ENCODE measurements at places on chromosomes 12 and 14.

GRCh38 chr12:107007411-107007810, 20.5 kb upstream of the MTERF2 start:
- no peaks in the 10 kb centered on the region for H3K27me3 ChIP-seq
- no peaks in the 10 kb centered on the region for H3K4me1 ChIP-seq
- DNase-seq: no peak
- H3K36me3 ChIP-seq: peaks cover 6% of the 10 kb centered on the region
- no peak overlapping the region for H3K4me3 ChIP-seq
- no peak overlapping the region for H3K27ac ChIP-seq

DNA sequence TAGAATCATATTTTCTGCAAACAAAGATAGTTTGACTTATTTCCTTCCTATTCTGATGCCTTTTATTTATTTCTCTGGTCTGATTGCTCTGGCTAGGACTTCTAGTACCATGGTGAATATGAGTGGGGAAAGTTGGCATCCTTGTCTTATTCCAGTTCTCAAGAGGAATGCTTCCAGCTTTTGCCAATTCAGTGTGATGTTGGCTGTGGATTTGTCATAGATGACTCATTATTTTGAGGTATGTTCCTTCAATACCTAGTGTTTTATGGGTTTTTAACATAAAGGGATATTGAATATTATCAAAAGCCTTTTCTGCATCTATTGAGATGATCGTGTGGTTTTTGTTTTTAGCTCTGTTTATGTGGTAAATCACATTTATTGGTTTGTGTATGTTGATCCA, 139.4 kb upstream of the CNTN1 start:
- no peaks in the 10 kb centered on the region for H3K4me1 ChIP-seq
- H3K27ac ChIP-seq: no peak overlapping the region
- DNase-seq: no peak
- no peak overlapping the region for H3K4me3 ChIP-seq
- H3K27me3 ChIP-seq: no peaks in the 10 kb centered on the region

- no peaks in the 10 kb centered on the region for H3K27me3 ChIP-seq
- H3K4me1 ChIP-seq: peaks cover 18% of the 10 kb centered on the region
- no peak overlapping the region for H3K27ac ChIP-seq
- no peaks in the 10 kb centered on the region for H3K36me3 ChIP-seq
- no peak overlapping the region for H3K4me3 ChIP-seq
These were observed 22.2 kb upstream of the LRTM2 start for GRCh38 chr12:1797991-1798640.

GRCh38 chr12:23950775-23951451, 1.4 kb upstream of the SOX5 start:
- H3K27me3 ChIP-seq: no peaks in the 10 kb centered on the region
- H3K4me1 ChIP-seq: no peaks in the 10 kb centered on the region
- DNase-seq: no peak
- H3K36me3 ChIP-seq: no peaks in the 10 kb centered on the region
- H3K27ac ChIP-seq: no peak overlapping the region
- H3K4me3 ChIP-seq: no peak overlapping the region

DNA sequence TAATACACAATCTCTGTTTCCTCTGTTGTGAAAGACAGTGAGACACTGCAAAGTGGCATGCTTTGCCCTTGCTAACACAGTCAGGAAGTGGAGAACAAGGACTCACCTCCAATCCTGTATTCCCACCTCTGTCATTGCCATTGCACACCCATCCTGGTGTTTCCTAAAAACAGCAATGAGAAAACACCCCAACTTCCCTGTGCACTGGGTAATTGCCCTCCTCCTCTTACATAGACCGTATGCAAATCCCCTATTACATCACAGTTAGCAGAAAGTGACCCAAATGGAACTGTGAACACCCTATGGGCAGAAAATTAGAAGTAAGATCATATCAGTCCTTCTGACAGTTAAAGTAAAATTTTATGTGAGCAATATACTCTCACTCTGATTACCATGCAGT, 355.5 kb downstream of the BCL11B start:
- no peaks in the 10 kb centered on the region for H3K36me3 ChIP-seq
- no peak overlapping the region for H3K27ac ChIP-seq
- H3K27me3 ChIP-seq: no peaks in the 10 kb centered on the region
- H3K4me3 ChIP-seq: no peak overlapping the region
- DNase-seq: no peak
- H3K4me1 ChIP-seq: peaks cover 8% of the 10 kb centered on the region

DNA sequence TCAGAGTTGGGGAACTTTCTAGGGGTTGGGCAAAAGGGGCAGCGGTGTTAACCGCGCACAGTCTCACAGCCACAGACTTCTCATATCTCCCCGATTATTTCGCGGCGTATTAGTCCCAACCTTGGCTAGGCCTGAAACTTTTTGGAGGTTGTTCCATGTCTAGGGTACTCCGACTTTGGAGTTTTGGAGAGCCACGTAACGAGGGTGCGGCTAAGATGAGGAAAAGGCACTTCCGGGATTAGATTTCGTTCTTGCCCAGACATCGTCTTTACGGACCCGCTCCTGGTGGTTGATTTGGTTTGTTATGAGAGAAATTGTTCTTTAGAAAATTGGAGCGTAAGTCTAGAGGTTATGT, 513 bp downstream of the CCNK start:
- peaks cover 43% of the 10 kb centered on the region for H3K4me1 ChIP-seq
- H3K27me3 ChIP-seq: no peaks in the 10 kb centered on the region
- H3K27ac ChIP-seq: peak overlapping the region; percentile 77
- peak; percentile 26 for DNase-seq
- H3K4me3 ChIP-seq: peak overlapping the region; percentile 77

DNA sequence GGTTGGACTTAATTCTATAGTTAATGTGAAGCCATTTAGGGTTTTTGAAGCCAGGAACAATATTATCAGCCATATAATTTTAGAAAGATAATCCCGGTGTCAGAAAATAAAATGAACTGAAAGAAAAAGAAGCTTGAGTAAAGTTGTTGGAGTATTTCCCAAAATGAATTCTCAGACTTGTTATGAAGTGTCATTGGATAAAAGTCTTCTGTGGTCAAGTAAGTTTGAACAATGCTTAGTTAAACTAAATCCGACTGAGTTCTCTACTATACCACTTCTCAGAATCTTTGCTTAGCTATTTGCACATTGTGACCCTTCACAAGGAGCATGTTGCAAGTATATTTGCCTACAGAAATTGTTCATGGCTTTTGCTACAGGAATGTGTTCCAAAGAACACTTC, 17.5 kb upstream of the FLRT2 start:
- no peak overlapping the region for H3K27ac ChIP-seq
- DNase-seq: no peak
- H3K27me3 ChIP-seq: no peaks in the 10 kb centered on the region
- no peaks in the 10 kb centered on the region for H3K36me3 ChIP-seq
- no peaks in the 10 kb centered on the region for H3K4me1 ChIP-seq

- no peak overlapping the region for H3K4me3 ChIP-seq
- H3K27me3 ChIP-seq: no peaks in the 10 kb centered on the region
- H3K4me1 ChIP-seq: no peaks in the 10 kb centered on the region
These were observed 61.5 kb downstream of the KCNMB4 start for GRCh38 chr12:70427611-70428010.

DNA sequence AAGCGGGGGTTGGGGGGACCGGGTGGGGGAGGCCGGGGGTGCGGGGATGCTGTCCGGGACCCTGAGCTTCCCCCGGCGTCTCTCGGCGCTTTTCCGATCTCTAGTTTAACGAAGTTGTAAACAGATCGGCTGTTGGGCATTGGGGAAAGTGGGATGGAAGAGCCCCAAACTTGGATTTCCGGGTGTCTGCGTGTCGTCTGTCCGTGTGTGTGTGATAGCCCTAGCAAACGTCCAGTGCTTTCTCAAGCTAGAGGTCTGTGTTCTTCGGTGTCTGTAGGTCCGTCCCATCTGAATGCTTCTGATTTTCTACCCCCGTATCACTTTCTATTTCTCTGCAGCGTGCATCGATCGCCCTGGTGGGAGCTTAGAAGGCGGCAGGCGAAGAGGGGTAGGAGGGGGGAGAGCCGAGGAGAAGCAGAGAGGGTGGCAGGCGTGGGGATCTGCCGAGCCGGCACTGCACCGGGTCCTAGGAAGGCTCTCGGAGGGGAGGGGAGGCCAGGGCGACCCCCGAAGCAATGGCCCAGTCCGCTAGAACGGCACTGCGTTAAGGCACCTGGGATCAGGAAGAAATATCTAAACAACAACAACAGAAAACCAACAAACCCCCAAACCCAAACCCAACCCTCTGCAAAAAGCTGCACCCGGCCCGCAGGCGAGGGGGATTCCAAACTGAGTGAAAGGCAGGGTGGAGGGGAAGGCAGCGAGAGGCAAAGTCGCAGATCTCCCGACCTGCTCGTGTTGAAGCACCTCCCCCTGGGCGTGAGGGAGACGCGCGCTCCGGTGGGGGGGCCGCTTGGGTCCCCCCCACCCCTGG, 1.0 kb downstream of the KCNA1 start:
- H3K4me3 ChIP-seq: no peak overlapping the region
- peaks cover 21% of the 10 kb centered on the region for H3K27me3 ChIP-seq
- H3K4me1 ChIP-seq: no peaks in the 10 kb centered on the region
- H3K36me3 ChIP-seq: no peaks in the 10 kb centered on the region

DNA sequence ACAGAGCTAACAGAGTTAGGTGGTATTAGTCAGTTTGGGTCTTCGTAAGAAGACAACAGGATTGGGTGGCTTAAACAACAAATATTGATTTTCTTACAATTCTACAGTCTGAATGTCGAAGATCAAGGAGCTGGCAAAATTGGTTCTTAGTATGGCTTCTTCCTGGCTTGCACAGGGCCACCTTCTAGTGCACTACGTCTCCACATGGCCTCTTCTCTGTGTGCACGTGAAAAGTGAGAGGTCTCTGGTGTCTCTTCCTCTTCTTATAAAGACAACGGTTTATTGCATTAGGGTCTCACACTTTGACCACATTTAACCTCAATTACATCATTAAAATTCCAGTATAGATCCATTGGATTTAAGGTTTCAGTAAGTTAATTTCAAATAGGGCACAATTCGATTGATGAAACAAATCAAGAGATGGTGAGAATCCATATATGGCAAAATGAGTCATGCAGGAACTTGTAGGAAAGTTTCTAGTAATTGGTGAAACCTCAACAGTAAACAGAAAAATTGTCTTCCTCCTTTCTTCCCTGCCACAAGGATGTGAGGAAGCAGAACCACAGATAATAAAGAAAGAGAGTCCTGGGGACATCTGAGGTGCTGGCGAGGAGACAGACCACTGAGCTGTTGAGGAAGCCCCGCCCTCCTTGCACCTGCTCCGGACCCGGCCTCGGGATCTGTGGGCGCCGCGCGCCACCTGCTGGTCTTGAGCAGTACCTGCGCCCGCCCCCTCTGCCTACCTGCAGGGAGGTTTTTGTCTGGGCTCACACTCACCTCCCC, 846.7 kb downstream of the TMEM121 start:
- H3K4me3 ChIP-seq: no peak overlapping the region
- peak; percentile 95 for DNase-seq
- H3K36me3 ChIP-seq: peaks cover 69% of the 10 kb centered on the region
- H3K27ac ChIP-seq: peak overlapping the region; percentile 96

DNA sequence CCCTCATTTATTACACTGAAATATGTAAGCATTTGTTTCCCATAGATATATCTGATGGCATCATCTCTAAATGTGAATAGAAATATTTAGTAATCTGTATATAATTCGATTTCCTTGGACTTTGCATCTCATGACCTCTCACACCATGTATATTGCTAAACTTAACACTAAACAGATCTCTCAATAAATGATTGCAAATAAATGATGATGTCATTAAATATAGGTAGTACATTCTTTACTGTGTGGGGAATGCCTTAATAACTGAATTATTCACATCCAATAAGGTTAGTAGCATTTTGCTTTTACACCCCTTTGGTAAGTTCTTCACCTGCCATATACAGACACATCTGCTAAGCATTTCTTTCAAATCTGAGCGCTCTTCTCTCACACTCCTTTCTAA, 340.5 kb downstream of the FSCB start:
- H3K27me3 ChIP-seq: no peaks in the 10 kb centered on the region
- H3K4me3 ChIP-seq: no peak overlapping the region
- DNase-seq: no peak
- no peak overlapping the region for H3K27ac ChIP-seq
- H3K36me3 ChIP-seq: no peaks in the 10 kb centered on the region

DNA sequence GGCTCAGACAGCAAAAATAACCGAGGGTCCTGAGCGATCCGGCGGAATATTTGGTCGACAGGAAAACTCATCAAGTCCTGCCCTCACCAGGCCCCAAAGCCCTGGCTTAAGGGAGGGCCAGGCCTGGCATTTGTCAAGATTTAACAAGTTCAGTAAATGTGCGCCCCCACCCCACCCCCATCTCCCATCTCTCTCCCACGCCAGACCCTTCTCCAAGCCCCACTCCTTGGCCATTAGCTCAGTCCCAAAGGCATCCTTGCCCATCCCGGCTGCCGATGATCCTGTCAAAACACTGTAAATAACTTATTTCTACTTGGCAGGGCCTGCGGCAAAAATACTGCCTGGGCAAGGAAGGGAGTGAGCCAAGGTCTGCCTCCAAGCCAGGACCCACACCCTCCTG, 52.8 kb downstream of the ITPK1 start:
- H3K4me3 ChIP-seq: no peak overlapping the region
- H3K27me3 ChIP-seq: no peaks in the 10 kb centered on the region
- H3K36me3 ChIP-seq: peaks cover 6% of the 10 kb centered on the region

- H3K36me3 ChIP-seq: no peaks in the 10 kb centered on the region
- H3K27me3 ChIP-seq: no peaks in the 10 kb centered on the region
- no peak overlapping the region for H3K27ac ChIP-seq
These were observed 65.2 kb upstream of the PDZRN4 start for GRCh38 chr12:41122894-41123293.

DNA sequence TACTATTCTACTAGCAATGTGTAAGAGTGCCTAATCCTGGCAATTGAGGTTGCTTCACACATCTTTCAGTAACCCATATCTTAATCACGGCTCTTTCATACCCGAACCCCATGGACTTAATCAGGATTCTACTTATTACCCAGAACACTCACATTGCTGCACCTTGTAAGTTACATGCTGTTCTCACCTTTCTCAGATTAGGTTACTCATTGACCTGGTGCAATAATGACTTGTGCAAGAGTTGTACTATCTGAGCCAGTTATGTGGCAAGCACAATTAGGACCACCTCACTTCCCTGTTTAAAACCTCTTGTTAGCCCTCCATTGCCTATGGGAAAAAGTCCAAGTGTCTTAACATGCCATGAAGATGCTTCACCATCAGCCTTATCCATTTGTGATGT, 306.7 kb upstream of the E2F7 start:
- no peaks in the 10 kb centered on the region for H3K36me3 ChIP-seq
- H3K4me1 ChIP-seq: no peaks in the 10 kb centered on the region
- H3K4me3 ChIP-seq: no peak overlapping the region
- no peaks in the 10 kb centered on the region for H3K27me3 ChIP-seq
- no peak for DNase-seq

DNA sequence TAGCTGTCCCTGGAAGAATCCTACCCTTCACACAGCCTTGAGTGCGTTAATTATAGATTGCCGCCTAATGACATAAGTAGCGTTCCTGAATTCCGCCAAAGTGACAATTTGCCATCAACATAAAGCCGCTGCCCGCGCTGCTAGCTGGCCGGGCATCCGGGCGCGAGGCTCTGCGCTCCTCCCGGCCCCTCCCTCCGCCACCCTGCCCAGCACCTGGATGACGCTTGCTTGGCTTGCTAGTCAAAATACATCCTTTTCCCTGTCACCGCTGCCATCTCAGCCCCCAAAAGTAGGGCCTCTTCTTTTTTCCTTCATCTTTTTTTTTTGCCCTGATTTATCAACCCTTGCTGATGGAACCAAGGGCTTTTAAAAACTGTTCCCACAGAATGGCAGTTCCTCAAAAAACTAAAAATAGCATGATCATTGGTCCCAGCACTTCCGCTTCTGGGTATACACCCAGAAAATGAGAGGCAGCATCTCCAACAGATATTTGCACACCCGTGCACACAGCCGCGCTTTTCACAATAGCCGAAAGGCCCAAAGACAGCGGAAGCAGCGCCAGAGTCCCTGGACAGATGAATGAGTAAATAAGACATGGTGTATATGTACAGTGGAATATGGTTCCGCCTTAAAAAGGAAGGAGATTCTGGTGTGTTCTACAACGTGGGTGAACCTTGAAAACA, 235.2 kb downstream of the BCL11B start:
- H3K27me3 ChIP-seq: no peaks in the 10 kb centered on the region
- H3K4me3 ChIP-seq: no peak overlapping the region
- no peak overlapping the region for H3K27ac ChIP-seq
- H3K4me1 ChIP-seq: no peaks in the 10 kb centered on the region
- H3K36me3 ChIP-seq: no peaks in the 10 kb centered on the region
